ENCODE measurements at places on chromosomes 4 and X.

- no peak for DNase-seq
Observed at GRCh38 chr4:126375462-126376054, 1060.8 kb downstream of the FAT4 start.

DNA sequence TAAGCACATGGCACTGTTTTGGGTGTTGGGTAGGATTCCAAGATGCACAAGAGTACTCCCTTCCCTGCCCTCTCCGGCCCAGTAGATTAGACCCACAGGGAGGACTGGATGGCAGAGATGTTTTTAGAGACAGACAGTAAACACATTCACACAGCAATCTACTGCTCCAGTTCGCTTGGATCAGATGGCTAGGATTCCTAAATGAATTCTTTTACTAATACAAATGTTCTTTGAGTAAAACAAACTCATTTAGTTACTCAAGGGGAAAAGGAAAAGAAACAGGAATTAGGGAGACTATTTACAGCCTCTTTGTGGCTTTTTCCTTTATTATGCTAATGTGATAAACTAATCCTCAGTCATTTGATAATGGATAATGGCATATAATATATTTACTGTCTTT, 5.9 kb downstream of the SNX25 start:
- no peak for DNase-seq

DNA sequence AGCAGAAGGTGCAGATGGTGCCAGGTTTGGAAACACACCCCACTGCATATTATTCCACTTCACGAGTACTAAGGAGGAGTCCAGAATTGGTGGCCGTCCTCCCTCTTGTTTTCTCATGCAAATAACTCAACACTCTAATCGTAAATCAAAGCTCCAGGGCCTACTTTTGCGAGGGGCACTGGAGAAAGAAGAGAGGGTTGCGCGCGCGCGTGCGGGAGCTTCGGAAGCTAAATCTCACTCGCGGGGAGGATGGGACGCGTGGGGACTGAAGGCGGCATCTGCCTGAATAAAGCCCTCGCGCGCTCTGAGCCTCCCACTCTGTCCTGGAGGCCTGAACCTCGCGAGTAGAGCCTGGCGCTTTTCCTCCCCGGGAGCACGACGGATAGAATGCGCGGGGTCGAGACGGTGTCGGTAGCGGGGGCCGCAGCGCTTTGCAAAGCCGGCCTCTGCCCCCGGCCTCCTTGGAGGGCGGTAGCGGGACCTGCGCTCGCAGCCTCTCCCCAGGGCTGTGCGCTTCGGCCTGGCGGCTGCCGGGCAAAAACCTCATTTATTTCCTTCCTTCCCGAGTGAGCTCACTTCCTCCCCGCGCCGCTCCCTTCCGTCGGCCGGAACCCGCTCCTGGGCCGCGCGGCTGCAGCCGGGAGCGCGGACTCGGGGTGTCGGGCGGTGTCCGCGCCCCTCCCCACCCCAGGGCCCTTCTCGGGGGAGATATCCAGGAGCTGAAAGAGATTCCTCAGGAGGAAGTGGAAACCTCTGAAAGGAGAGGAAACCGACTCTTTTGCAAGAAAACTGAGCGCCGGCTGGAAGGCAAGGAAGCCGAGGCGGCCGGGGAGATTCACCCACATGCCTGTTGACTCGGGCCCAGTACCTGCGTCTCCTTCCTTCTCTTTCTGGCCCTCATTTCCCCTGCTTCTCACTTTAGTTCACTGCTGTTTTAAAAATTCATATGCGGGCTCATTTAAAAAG, 20.7 kb downstream of the HAND2 start:
- DNase-seq: no peak

GRCh38 chr4:70706044-70706461, 15.7 kb upstream of the RUFY3 start:
- DNase-seq: no peak

- no peak for DNase-seq
Observed at GRCh38 chrX:20061855-20062254, 54.9 kb downstream of the MAP7D2 start.

DNA sequence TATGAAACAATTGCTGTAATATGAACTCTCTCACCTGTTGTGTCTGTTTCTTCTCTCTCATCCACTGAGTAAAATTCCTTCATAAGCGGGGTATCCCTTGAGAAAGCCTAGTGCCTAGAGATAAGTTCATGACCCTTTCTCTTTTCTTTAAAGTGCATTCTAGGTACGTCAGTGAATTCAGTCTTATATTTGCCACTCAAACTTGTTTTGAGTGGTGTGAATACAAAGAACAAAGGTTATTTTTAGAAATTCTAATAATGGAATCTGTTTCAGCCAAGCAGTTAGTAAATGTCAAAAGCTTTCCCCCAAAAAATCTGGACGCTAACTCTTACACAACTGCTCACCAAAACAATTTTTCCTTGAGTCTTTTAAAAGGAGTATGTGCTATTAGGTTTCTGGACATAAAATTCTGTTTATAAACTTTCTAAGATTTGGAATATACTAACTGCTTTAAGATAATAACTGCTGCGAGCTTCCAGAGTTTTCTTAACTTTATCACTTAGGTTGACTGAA, 112.0 kb downstream of the VEGFC start:
- no peak for DNase-seq

- peak; percentile 31 for DNase-seq
Observed at GRCh38 chrX:150364347-150365050, 1.4 kb downstream of the MAMLD1 start.

DNA sequence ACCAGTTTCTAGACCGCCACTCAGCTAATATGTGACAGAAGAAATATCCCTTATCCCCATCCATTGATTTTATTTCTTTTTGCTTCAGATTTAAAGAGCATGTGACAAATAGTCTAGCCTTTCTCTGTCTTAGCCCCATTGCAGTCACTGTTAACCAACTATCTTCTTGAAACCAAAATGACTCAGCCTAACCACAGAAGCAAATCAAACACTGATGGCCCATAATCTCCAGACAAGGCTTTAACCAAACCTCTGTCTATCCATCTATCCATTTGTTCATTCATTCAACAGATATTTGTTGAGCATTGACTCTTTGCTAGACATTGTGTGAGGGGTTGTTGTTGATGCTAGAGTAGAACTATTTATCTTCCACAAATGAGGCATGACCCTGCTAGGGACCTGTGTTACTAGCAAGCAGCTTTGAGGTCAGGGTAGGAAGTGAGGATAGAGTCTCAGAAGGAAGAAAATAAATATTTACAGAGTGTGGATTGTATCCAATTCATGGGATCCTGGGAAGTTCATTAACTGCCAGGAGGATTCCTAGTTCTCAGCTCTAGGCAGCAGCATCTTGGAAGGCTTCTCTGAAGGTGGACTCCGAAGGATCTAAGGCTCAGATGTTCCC, 22.5 kb downstream of the HNRNPH2 start:
- DNase-seq: no peak

DNA sequence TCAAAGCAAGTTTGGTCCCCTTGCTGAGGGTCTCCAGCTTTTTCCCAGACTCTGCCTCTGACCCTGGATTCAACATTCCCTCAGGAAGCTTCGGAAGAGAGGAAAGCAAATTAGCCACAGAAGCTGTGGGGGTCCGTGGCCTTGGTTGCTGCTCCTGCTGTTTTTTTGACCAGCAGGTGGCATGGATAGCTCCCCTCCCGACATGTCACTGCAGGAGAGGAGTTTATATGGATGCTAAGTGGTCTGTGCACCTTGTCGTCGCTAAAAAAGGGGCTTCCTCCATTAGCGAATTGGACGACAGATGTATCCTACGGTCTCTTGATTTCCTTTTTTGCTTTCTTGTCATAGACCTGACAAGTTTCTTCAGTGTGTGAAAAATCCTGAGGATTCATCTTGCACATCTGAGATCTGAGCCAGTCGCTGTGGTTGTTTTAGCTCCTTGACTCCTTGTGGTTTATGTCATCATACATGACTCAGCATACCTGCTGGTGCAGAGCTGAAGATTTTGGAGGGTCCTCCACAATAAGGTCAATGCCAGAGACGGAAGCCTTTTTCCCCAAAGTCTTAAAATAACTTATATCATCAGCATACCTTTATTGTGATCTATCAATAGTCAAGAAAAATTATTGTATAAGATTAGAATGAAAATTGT, 70.2 kb downstream of the CD38 start:
- DNase-seq: no peak

- no peak for DNase-seq
Observed at GRCh38 chr4:105613306-105613705, 60.9 kb downstream of the ARHGEF38 start.

DNA sequence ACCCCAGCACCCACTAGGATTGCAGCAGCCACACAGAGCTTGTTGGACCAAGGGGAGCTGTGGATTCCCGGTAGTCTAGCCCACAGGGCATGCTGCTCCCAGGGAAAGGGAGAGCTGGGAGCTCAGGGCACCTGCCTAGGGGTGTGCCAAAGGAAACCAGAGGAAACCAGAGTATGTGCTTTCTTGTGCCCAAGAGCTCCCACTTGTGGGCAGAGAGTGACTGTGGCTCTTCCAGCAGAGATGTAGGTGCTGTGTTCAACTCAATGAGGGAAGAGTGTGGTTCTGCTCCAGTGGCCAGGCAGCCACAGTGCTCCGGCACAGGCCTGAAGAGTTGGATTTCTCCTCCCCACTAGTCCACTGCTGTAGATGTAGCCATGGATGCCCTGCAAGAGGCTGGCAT, 1050.0 kb upstream of the INTU start:
- no peak for DNase-seq

DNA sequence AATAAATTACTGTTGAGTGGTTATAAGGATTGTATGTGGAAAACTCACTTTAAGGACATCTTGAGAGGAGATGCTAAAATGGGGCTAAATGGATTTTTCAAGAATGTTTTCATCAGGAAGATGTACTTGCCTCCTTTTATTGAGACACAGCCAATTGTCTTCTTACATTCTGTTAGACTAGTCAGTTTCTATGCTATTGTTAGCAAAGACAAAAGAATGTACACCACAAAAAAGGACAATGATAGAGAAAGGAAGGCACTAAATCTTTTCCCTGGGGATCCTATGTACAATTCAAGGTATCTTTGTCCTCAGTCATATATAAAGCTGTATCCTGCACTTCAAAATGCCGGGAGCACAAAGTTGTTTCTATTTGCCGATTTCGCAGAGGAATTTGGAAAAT, 42.6 kb downstream of the TMA16 start:
- DNase-seq: no peak

GRCh38 chr4:13918110-13918509, 290.6 kb upstream of the BOD1L1 start:
- no peak for DNase-seq

All from activated CD4-positive, alpha-beta memory T cell treated with anti-CD3 and anti-CD28 coated beads for 36 hours (primary cell).